ENCODE measurements at places on chromosomes 3 and 15.

GRCh38 chr3:60147249-60147950 is 1097.6 kb upstream of the CFAP20DC start:
- DNase-seq: no peak

GRCh38 chr3:27914199-27914598 is 192.1 kb upstream of the EOMES start:
- DNase-seq: no peak

DNA sequence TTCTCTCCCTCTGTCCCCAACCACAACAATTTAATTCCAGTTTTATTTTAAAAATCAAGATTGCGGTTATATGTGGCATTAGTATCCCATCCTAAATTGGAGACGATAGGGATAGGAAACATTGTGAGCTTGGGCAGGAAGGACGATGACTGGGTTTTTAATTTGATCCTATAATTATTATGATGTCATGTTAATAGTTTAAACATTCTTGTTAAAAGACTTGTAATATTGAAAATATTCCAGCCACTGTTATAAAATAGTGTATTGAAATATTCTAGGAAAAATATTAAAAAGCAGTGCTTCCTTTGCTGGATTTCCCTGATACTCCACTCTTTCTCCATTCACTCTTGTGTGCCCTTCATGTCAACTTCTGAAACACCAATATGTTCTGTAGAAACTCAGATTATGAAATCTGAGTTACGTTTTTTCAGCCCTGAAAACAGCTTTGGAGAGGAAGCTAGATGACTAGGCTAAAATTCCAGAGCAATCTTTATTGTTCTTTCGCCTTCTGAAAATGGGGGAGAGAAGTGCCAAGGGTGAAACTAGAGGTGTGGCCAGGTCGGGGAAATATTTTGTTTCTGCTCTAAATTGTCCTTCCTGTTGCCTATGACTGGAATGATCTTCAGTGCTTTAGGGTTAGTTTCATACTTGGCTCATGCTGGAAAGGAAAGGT is 46.1 kb upstream of the MAP3K13 start:
- no peak for DNase-seq

DNA sequence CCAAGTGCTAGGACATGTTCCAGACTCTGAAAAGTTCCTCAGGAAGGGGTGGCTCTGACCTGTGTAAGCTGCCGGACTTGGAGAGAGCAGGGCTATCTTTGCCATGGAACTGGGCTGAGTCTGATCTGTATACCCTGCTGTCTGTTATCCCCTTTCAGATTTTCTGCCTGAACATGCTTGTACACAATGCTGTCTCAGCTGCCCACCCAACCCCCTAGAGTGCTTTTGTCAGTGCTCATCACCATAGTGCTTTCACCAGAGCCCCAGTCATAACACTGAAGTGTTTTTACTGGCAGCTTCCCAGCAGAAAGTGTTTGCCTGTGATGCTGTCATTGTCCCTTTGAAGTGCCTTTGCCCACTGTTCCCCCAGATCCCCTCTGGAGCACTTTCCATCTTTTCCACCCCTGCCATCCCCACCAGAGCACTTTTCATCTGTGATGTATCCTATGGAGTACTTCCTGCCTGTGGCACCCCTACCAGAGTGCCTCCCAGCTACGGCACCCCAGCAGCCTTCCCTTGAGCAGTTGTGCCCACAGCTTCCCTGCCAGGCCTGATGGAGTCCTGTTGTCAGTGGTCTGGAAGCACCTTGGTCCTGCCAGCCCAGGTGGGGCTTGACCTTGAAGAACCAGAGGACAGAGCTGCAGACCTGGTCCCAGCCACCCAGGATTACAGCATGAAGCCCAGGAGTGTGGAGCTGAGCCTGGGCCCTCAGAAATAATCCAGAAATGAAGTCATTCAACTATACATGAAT is 397.7 kb downstream of the DIPK2A start:
- no peak for DNase-seq

DNA sequence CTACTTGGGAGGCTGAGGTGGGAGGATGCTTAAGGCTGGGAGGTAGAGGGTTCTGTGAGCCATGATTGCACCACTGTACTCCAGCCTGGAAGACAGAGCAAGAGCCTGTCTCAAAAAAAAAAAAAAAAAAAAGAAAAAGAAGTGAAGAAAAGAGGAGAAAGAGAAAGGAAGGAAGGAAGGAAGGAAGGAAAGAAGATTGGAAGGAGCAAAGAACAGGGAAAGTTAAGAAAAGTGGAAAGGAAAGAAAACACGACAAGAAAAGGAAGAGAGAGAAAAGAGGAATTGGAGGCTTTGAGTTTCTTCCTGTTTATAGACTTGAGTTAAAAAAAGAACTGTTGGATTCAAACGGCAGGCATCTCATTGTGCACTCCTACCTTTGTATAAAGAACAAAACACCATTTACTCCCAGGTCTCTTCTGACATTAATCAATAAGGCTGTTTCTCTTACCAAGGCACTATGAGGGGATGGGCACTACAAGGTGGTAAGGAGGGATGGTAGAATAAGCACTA is 73.5 kb downstream of the EDEM1 start:
- no peak for DNase-seq

DNA sequence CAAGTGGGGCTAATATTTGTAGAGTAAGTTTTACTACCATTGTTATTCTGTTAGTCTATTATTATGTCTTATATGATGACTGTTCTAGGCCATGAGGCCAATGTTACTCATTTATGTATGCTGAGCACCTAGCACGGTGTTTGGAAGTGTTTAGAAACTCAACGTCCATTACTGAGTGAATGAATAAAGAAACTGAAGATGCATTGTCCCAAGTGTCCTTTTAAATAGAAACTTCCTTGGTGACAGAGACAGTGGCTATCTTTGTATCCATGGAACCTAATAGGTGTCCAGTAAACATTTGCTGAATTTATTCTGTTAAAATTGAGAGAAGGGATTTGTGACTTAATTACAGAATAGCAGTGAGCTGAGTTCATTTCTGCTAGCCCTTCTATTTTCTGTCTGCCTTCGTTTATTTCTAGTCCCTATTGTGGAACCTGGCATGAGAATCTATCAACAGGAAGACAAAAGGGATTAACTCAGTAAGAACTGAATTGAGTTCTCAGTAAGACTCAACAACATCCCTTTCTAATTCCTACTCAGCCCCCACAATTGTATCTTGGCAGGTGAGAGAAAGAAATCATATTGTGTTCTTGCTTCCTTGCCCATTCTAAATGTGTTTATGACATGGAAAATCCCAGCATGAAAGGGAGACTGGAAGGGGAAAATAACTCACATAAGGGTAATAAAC is 246.6 kb upstream of the LRRC3B start:
- no peak for DNase-seq

GRCh38 chr3:159616234-159616825 is 372.3 kb upstream of the IL12A start:
- DNase-seq: no peak

- no peak for DNase-seq
These were observed 69.9 kb upstream of the DLG1 start for GRCh38 chr3:197368330-197368729.

DNA sequence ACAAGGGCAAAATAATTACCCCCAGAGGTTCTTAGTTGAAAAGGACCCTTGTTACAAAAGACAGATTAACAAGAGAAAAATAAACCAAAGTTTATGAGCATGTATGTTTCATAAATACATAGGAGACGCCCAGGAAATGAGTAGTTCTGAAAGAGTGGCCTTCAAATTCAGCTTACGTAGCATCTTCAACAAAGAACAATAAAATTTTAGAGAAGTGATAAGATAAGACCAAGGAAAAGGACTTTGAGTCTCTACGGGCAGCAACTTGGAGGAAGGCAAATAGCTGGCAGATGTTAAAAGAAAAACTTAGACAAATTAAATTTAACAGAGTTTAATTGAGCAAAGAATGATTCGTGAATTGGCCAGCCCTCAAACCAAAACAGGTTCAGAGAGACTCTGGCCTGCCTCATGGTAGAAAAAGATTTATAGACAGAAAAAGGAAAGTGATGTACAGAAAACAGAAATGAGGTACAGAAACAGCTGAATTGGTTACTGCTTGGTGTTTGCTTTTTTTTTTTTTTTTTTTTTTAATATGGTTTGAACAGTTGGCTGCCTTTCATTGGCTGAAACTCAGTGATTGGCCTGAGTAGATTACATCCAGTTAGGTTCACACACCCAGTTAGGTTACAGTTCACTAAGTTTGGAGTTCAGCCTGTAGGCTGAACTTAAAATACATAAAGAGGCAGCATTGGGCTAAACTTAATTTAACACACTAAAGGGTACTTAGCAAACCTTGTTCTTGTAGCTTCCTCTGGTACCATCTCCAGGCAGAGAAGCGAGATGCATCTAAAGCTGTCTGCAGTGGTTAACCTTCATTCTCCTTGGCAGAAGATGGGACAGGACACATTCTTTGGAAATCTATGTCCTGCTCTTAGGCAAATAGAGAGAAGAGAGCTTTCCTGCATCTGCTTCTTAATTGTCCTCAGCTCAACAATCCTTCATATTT is 23.2 kb downstream of the C2CD4B start:
- no peak for DNase-seq

GRCh38 chr3:186283651-186284348 is 78.2 kb downstream of the DGKG start:
- no peak for DNase-seq

GRCh38 chr15:40028193-40028592 is 10.8 kb downstream of the SRP14 start:
- DNase-seq: no peak

DNA sequence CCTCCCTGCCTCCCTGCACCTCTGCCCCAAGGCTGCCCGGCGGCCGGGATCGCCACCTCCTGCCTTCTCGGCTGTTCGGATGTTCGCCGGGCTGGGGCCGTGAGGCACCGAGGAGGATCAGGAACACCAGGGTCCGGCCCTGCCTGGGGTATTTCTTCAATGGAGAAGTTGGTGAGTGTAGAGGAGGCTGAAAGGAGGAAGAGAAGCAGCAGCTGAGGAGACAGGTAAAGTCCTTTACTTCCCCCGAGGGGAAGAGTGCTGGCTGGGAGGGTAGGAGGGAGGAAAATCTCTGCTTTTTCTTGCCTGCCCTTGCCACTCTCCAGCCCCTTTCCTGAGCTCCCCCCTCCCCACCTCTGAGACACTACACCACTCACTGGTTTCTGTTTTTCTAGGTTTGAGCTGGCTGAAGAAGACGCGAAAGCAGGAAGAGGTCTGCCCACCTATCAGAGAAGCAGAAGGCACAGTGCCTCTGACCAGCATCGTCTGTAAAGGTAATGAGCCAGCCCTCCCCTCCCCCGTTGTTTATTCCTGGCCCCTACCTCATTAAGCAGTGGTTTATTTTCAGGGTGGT is 519 bp downstream of the ASB7 start:
- peak; percentile 7 for DNase-seq

GRCh38 chr3:131549340-131549739 is 46.6 kb upstream of the MRPL3 start:
- DNase-seq: no peak

- no peak for DNase-seq
These were observed 90.5 kb upstream of the LIMD1 start for GRCh38 chr3:45503904-45504651.

- no peak for DNase-seq
These were observed 3.6 kb downstream of the ZNF385D start for GRCh38 chr3:21747376-21747775.

DNA sequence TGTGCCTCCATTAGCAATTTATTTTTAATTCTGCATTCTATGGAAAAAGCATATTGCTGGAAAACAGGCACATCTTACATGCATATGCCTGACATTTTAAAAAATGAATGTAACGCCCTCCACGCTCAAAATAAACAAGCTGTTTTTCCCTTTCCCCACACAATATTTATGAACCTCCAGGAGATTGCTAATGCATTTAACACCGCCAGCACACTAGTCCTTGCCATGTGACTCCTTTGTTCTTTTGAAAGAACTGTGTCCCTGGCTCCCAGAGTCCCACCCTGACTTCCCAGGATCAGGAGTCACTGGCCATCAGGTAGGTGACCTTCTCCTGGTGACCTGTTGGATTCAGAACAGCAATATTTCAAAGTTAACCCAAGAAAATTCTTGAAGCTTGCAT is 571.2 kb upstream of the CFAP20DC start:
- DNase-seq: no peak

DNA sequence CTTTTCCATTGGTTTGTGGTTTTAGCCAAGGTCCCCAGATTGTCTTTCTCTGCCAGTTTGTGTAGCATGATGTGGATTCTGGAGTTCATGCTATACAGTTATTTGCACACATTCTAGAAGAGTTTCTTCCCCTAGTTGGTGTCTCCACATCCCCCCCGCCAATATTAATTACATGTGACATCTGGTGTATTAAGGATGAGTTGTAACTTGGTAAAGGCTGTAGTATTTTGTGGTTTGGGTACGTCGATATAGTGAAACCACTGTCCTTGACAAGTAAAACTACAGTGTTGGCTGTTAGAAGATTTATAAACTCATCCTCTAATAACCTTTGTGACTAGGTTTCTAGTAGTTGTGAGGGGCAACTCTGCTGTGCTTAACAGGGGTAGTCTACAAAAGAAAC is 23.7 kb upstream of the P4HTM start:
- no peak for DNase-seq

GRCh38 chr15:75131269-75131643 is 70.4 kb upstream of the C15orf39 start:
- DNase-seq: no peak

GRCh38 chr3:161049683-161050248 is 55.4 kb downstream of the B3GALNT1 start:
- DNase-seq: no peak

GRCh38 chr3:148093753-148094152 is 604.0 kb upstream of the AGTR1 start:
- DNase-seq: no peak

DNA sequence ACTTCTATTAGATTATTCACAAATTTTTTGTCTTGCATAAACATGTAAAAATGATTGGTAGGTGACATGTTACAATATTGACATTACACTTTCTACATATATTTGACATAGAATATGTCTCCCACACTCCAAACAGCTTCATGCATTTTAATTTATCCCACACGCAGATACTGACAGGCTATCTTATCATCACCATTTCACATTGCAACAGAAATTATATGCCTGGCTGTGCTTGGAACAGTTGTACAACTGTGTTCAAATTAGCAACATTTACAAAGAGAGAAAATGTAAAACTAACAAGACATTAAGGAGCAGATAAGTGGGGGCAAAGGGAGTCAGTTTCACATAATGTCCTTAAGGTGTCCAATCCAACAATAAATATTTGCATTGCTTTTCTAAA is 1208.5 kb downstream of the NSUN3 start:
- DNase-seq: no peak

DNA sequence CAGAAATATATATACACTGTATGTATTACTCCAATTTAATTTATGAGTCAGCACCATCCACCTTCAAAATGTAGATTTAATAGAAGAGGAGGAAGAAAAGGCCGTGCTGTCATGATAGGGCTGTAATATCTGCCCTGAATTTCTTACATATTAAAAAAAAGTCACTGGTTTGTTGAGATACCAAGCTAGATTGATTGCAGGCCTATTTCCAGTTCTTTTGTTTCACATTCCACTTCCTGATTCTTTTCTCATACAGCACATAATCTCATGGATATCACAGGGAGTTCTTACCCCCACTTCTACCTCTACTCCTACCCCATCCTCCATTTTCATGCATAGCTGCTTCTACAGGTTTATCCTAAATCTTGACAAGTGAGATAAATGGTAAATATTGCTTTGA is 290.3 kb downstream of the ZBTB20 start:
- DNase-seq: no peak

GRCh38 chr15:82536409-82537350 is 3.6 kb downstream of the RPS17 start:
- no peak for DNase-seq

Data from activated effector memory CD4-positive, alpha-beta T cell treated with Interleukin-2 at 50 U/mL for 16 hours (primary cell).